ENCODE measurements at places on chromosomes 7 and 10. TPM values are rescaled to one million over a fixed set of nuclear protein-coding genes. Genes with fewer than 3 reads are reported as not detected.

- H3K36me3 ChIP-seq: no peaks in the 10 kb centered on the region
- H3K27me3 ChIP-seq: no peaks in the 10 kb centered on the region
- no peak for DNase-seq
- H3K27ac ChIP-seq: peak overlapping the region; percentile 96
- peaks cover 36% of the 10 kb centered on the region for H3K4me1 ChIP-seq
Observed at GRCh38 chr10:69125554-69125953, 1.6 kb downstream of the VPS26A start.

DNA sequence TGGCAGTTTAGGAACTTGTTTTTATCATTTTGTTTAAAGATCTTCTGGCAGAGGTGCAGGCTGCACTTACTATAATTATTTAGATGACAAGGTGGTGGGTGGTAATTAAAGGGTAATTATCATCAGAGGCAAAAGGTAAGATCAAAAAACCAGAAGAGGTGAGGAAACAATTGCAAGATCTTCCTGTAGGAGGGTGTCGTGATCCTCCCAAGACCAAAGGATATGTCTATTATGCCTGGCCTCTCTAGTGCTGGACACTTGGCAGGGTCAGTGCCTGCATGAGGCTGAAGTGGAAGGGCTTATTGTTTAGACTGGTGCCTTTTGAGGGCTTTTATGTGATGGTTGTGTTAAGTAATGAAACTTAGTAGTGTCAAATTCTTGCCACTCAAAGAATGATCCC is 1.8 kb upstream of the WAPL start:
- H3K4me3 ChIP-seq: no peak overlapping the region
- no peaks in the 10 kb centered on the region for H3K36me3 ChIP-seq
- H3K27ac ChIP-seq: no peak overlapping the region
- H3K27me3 ChIP-seq: no peaks in the 10 kb centered on the region
- H3K4me1 ChIP-seq: peaks cover 45% of the 10 kb centered on the region

DNA sequence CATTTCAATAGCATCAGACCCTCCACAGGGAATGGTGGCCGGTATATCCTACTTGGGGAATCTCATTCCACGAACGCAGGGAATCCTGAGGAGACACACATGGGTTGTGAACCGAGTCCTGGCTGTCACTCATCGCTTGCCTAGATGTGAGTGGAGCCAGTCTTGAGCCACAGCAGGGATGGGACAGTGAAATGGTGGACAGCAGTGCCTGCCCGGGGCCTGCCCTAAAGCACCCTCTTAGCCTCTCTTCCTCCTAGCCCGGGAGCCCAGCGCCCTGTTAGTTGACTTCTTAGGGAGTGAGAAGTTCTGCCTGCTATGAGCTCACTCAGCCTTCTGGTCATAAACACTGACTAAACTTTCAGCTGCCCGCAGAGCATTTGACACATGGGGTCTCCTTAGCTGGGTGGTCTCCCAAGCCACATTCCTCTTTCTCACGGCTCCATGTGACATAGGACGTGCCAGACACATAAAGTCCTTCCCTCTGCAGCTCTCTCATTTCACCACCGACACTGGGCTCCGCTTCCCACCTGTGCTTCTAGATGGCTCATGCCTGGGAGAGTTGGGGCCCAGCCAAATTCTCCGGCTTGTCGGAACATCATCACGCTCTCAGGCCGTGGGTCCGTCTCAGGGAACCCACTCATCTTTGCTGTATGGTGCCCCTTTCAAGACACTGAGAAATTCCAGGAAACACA is 60.9 kb downstream of the TCERG1L start:
- no peaks in the 10 kb centered on the region for H3K27me3 ChIP-seq
- no peaks in the 10 kb centered on the region for H3K4me1 ChIP-seq
- no peak for DNase-seq
- H3K4me3 ChIP-seq: no peak overlapping the region
- no peaks in the 10 kb centered on the region for H3K36me3 ChIP-seq

- H3K4me3 ChIP-seq: no peak overlapping the region
- peaks cover 13% of the 10 kb centered on the region for H3K36me3 ChIP-seq
- no peaks in the 10 kb centered on the region for H3K4me1 ChIP-seq
- H3K27me3 ChIP-seq: no peaks in the 10 kb centered on the region
- no peak overlapping the region for H3K27ac ChIP-seq
Observed at GRCh38 chr10:79358811-79359210, 11.5 kb downstream of the PPIF start.

DNA sequence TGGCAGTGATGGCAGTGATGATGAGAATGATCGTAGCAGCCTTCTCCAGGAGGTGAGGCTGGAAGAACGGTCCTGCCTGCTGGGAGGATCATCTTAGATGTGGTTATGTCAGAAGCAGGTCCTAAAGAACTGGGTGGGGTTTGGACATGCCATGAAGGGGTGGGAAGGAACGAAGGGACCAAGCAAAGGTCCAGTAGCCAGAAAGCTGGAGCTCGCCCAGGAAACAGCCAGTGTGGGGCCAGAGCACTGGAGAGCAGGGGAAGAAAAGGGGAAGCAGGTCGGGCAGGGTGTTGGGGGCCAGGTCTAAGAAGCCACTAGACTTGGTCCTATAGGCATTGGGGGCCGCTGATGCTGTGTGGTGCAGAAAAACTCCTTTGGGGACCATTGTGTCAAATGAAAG is 127.4 kb downstream of the RGS10 start:
- no peak for DNase-seq
- H3K4me3 ChIP-seq: no peak overlapping the region

- no peak for DNase-seq
- no peaks in the 10 kb centered on the region for H3K4me1 ChIP-seq
- no peak overlapping the region for H3K27ac ChIP-seq
- H3K36me3 ChIP-seq: no peaks in the 10 kb centered on the region
- no peak overlapping the region for H3K4me3 ChIP-seq
Observed at GRCh38 chr10:106479636-106480035, 684.9 kb downstream of the SORCS1 start.

DNA sequence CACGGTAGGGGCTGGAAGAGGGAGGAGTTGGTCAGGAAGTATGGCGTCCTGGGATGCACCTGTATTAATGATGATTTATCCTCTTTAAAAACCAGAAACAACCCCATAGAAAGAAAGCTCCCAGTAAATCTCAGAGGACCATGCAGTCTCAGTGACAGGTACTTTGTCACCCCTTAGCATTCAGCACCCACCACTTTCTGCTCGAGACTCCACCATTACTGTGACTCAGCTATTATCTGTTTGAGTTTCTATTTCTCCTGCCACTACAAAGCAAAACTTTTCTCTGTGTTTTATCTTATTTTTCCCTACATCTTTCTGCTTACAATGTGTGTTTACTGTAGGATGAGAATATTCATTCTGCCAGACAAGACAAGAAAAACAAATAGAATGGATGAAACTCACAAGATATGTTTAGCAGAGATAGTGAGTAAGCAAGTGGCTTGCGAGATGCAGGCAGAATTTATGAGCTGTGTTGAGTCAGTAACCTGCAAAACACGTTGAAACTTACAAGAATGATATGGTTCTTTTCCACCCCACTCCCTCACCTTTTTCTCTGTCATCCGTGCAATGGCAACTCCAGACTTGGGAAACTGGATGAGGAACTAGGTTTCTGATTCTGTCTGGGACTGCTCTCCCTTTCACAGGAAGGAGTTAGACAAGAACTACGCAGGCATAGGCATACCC is 127.1 kb downstream of the AOAH start:
- no peaks in the 10 kb centered on the region for H3K27me3 ChIP-seq
- H3K27ac ChIP-seq: no peak overlapping the region
- DNase-seq: no peak
- no peak overlapping the region for H3K4me3 ChIP-seq
- H3K4me1 ChIP-seq: no peaks in the 10 kb centered on the region

The OR2A42 gene
- total RNA-seq: not detected

DNA sequence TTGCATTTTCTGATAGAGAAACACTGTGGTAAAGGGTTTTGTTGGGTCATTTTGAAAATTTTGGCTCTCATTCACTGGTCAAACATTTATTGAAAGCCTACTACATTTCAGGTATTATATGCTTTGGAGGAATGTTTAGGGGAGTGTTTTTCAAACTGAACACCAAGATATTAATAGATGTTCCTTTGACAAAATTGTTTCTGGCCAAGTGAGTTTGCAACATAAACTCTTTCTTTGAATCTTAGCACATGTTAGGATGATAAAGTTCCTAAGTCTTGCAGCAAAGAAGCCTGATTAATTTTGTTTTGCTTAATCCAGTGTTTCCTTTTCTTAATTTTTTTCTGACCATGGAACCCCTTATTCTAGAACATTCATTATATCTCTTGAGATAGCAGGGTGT is 232.5 kb upstream of the PHYHIPL start:
- no peak overlapping the region for H3K27ac ChIP-seq
- no peak overlapping the region for H3K4me3 ChIP-seq
- H3K4me1 ChIP-seq: no peaks in the 10 kb centered on the region
- no peaks in the 10 kb centered on the region for H3K27me3 ChIP-seq
- no peaks in the 10 kb centered on the region for H3K36me3 ChIP-seq
- no peak for DNase-seq

The INHBA gene
- total RNA-seq: 2.2 TPM

The BMPER gene
- total RNA-seq: 5.2 TPM

- no peaks in the 10 kb centered on the region for H3K27me3 ChIP-seq
- no peaks in the 10 kb centered on the region for H3K4me1 ChIP-seq
- H3K36me3 ChIP-seq: no peaks in the 10 kb centered on the region
- peak overlapping the region; percentile 32 for H3K27ac ChIP-seq
- no peak for DNase-seq
Observed at GRCh38 chr7:116653204-116653603, 18.8 kb upstream of the MET start.

GRCh38 chr7:18290865-18291264 is 204.7 kb upstream of the HDAC9 start:
- H3K4me1 ChIP-seq: peaks cover 8% of the 10 kb centered on the region
- no peak for DNase-seq
- no peaks in the 10 kb centered on the region for H3K36me3 ChIP-seq

The LEP gene
- 7.4 TPM for total RNA-seq

- no peak overlapping the region for H3K27ac ChIP-seq
- no peak for DNase-seq
- H3K27me3 ChIP-seq: no peaks in the 10 kb centered on the region
- no peak overlapping the region for H3K4me3 ChIP-seq
- no peaks in the 10 kb centered on the region for H3K36me3 ChIP-seq
Observed at GRCh38 chr7:117312593-117313580, 10.0 kb downstream of the WNT2 start.

GRCh38 chr10:132835848-132836233 is 49.9 kb upstream of the NKX6-2 start:
- DNase-seq: no peak
- no peaks in the 10 kb centered on the region for H3K27me3 ChIP-seq
- no peaks in the 10 kb centered on the region for H3K36me3 ChIP-seq
- no peak overlapping the region for H3K27ac ChIP-seq
- no peak overlapping the region for H3K4me3 ChIP-seq

GRCh38 chr10:60212195-60212594 is 177.5 kb downstream of the ANK3 start:
- H3K27me3 ChIP-seq: no peaks in the 10 kb centered on the region
- no peak for DNase-seq
- H3K4me3 ChIP-seq: no peak overlapping the region
- H3K27ac ChIP-seq: no peak overlapping the region
- no peaks in the 10 kb centered on the region for H3K4me1 ChIP-seq
- no peaks in the 10 kb centered on the region for H3K36me3 ChIP-seq

DNA sequence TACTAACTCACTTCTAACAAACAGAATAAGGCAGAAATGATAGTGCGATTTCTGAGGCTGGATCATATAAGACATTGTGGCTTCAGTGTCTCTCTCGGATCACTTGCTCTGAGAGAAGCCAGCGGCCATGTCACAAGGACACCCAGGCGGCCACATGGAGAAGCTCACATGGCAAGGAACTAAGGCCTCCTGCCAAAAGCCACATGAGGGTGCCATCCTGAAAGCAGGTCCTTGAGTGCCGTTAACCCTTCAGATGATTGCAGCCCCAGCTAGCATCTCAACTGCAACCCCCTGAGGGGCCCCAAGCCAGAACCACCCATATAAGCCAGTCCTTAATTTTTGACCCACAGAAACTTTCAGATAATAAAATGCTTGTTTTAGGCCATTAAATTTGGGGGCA is 6.9 kb upstream of the VDAC2 start:
- peaks cover 22% of the 10 kb centered on the region for H3K4me1 ChIP-seq
- no peaks in the 10 kb centered on the region for H3K27me3 ChIP-seq
- no peak overlapping the region for H3K4me3 ChIP-seq
- H3K27ac ChIP-seq: peak overlapping the region; percentile 69

DNA sequence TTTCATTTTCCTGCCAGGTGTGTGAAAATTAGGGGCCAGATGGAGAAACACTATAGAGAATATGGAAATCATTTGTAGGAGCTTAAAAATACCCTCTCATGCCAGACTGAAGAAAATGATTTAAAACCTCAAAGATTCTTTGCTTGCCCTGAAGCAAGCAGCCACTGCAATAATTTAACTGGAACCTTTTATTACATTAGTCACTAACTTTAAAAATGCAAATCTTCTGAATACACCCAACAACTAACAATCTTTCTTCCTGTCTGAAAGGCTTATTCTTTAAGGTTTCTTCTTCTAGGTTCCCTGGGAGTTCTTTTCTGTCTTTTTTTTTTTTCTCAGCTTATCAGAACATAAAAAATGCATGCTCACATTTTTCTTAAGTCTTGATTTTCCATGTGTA is 238.5 kb upstream of the KMT2E start:
- no peaks in the 10 kb centered on the region for H3K4me1 ChIP-seq
- H3K27me3 ChIP-seq: no peaks in the 10 kb centered on the region
- no peak for DNase-seq
- H3K4me3 ChIP-seq: no peak overlapping the region

The TCAF1 gene
- 50.1 TPM for total RNA-seq

The LRRC4 gene
- 6.1 TPM for total RNA-seq

DNA sequence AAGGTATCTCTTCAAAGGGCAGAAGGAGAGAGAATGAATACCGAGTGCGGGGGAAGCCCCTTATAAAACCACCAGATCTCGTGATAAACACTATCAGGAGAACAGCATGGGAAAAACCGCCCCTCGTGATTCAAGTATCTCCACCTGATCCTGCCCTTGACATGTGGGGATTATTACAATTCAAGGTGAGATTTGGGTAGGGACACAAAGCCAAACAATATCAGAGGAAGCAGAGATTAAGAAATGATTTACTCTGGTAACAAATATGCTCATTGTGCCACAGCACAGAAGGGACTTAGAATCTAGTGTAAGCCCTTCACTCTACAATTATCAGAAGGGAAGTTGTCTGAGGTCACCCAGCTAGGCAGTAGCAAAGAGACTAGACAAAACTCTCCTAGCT is 40.1 kb upstream of the ZNRF2 start:
- no peak overlapping the region for H3K27ac ChIP-seq
- no peaks in the 10 kb centered on the region for H3K36me3 ChIP-seq
- peaks cover 7% of the 10 kb centered on the region for H3K4me1 ChIP-seq
- no peaks in the 10 kb centered on the region for H3K27me3 ChIP-seq

DNA sequence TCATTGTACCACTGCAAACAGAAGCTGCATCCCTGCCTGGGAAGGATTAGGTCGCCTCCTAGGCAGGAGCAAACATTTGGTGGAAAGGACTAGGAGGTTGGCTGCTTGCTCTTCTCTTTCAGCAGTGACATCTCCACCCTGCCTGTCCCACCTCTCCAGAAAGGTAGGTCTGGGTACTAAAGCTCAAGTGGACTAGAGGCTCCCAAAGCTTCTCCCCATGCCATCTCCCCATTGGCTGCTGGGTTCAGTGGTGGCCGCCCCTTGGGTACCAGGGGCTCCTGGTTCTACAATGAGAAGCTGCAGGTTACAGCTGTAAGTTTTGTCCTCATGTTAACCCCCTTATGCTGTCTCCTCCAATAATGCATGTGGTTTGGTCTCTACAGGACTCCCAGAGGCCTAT is 180.7 kb upstream of the MKI67 start:
- H3K4me1 ChIP-seq: no peaks in the 10 kb centered on the region
- peak; percentile 91 for DNase-seq
- no peak overlapping the region for H3K27ac ChIP-seq
- no peaks in the 10 kb centered on the region for H3K27me3 ChIP-seq
- no peaks in the 10 kb centered on the region for H3K36me3 ChIP-seq

GRCh38 chr10:57948796-57949195 is 318.9 kb downstream of the IPMK start:
- no peaks in the 10 kb centered on the region for H3K36me3 ChIP-seq
- H3K4me3 ChIP-seq: no peak overlapping the region
- H3K27me3 ChIP-seq: no peaks in the 10 kb centered on the region
- no peaks in the 10 kb centered on the region for H3K4me1 ChIP-seq
- no peak for DNase-seq
- H3K27ac ChIP-seq: no peak overlapping the region
